Dermis blood vessel endothelial cell (primary cell): ENCODE measurements at places on chromosomes 2 and 18. TPM values are rescaled to one million over a fixed set of nuclear protein-coding genes. Genes with fewer than 3 reads are reported as not detected.

CXCR1 gene
- total RNA-seq = not detected in 2 replicates

YWHAQ gene
- 179 and 304 TPM in 2 replicates for total RNA-seq

TRABD2A gene
- total RNA-seq = 0.23 and 1.4 TPM in 2 replicates

CABYR gene
- 1.0 and 3.1 TPM in 2 replicates for total RNA-seq

TCF7L1 gene
- total RNA-seq = 8.5 and 12.1 TPM in 2 replicates
